ENCODE measurements at places on chromosomes 7 and 10.

DNA sequence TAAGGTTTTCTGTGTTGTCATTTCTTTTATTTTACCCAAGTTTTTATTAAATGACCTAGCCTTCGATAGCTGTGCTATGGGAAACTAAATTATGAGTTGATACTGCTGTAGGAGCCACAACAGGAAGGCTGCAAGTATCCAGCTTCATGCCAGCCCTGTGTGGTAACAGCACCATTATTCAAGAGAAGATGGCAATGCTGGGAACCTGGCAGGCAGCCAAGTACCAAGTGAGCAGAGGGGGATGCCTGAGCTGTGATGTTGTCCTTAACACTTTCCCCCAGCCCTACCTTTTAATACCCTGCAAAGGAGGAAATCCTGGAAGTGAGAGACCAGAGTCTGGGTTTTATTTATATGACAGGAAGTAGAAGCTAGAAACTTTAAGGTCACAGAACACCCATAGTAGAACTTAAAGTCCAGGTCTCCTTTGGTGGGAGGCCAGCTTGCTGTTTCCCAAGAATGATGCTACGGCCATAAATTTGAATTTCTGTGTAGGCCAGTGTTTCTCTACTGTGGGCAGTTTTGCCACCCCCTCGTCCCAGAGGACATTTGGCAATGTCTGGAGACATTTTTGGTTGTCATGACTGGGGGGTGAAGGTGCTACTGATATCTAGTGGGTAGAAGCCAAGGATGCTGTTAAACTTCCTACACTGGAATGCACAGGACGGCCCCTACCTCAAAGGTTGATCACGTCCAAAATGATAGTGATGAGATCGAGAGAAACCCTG is 9.2 kb upstream of the ATXN7L1 start:
- peak; percentile 12 for DNase-seq

DNA sequence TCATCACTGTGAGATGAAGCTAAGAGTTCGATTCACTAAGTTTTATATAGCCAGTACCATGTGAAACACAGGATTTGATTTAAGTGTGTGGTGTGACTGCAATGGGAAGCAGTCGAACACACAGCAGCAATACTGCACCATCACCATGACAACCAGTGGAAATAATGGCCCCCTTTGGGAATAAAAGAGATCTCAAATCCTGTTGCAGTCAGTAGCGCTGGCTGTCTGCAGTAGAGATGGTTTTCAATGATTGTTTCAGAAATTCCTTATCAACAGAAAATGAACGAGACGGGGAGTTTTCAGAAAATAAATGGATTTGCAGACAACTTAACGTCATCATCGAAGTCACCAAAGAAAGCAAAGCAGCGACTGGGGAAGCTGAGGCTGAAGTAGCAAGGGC is 91.0 kb downstream of the PTPRE start:
- DNase-seq = no peak

DNA sequence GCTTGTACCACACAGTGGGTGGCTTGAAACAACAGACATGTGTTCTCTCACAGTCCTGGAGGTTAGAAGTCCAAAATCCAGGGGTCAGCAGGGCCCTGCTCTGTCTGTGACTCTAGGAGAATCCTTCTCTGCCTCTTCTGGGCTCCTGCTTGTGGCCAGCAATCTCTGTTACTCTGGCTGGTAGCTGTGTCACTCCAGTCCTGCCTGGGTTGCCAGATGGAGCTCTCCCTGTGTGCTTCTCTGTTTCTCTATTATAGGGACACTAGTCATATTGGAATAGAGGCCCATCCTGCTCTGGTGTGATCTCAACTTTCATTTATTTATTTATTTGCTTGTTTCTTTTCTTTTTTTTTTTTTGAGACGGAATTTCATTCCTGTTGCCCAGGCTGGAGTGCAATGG is 276.6 kb upstream of the GALNT17 start:
- DNase-seq = no peak

- no peak for DNase-seq
Measured at GRCh38 chr7:132783824-132784223, 207.6 kb upstream of the PLXNA4 start.

DNA sequence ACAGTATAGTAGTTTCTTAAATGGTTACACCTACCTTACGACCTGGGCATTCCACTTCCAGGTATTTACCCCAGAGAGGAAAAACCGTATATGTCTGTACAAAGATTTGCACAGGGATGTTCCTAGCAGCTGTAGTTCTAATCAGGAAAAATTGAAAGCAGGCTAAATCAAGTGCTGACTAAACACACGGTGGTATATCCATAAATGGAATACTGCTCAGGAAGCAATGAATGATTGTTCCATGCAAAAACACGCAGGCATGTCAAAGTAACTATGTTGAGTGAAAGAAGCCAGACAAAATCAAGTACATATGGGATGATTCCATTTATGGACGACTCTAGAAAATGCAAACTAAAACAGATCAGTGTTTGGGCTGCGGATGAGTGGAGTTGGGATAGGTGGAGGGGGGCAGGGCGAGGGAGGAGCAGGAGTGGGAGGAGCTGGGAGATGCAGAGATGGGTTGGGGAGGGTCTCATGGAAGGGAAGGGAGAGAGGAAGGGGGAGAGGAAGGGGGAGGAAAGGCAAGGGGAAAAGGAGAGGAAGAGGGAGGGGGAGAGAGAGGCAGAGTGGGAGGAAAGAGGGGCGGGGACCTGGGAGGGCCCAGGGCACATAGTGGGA is 484 bp upstream of the MSRB2 start:
- DNase-seq = no peak

- no peak for DNase-seq
Measured at GRCh38 chr10:98486421-98486820, 39.7 kb upstream of the HPS1 start.

DNA sequence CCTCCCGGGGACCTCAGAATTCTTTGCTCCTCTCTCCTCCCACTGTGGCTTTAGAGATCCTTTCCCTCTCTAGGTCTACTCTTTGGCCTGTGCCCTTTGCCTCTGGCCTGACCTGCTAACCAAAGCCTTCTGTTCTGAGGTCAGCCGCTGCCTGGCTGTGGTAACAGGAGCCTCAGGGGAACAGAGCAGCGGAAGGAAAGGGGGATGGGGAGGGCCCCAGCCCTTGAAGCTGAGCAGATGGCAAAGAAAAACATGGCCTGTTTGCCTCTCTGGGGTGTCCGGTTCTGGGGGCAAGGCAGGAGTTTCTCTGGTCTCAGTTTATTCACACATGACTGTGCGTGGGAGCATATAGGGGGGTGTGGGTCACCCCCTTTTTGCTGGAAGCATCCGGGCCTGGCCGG is 28.2 kb downstream of the COL26A1 start:
- DNase-seq = peak; percentile 40

DNA sequence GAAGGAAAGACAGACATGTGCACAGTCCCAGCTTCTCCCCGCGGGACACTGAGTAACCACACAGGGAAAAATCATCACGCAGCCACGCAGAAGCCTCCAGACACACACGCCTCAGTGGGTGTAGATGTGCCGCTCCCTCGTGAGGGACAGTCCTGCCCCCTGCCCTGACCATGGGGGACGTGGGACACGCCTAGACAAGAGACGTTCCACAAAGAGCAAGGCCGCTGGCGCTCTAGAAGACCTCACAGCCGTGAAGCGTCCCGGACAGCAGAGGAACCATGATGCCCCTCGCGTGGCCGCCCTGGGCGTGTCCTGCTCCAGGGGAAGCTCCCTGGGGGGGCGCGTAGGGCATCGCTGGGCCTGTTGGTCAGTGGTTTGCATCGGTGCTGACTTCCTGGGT is 210.8 kb downstream of the DNAJB6 start:
- DNase-seq = no peak

DNA sequence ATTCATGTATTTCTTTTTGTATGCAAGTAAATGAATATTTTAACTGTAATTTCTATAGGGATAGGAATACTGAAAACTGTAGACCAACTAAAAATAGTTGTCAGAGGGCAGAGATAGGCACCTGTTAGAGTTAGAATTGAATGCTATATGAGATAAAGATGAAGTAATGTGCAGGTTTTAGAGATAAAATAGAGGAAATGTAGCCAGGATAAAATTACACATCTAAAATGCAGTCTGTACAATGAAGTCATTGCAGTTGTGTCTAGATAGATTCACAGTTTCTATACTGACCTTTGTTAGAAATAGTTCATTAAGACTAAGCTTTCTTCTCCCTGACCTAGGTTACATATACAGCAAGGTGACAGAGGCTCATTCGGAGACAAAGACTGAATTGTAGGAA is 46.2 kb downstream of the SMNDC1 start:
- DNase-seq = no peak

DNA sequence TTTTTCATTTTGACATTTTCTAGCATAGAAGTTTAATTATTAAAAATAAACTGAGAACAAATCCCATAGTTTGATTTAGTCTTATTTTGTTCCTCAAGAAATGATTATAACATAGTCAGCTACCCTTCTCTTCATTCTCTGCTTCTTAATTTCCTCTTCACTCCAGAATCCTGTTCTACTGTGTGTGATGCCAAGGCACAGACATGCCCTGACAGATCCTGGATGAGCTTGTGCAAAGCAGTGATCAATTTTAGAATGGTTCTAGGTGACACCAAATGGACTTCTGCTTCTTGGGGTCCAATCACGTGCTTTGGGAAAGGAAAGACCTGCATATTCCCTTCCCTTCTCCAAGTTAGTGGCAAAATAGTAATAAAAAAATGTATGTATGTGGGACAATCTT is 665.6 kb downstream of the MAGI2 start:
- DNase-seq = no peak

DNA sequence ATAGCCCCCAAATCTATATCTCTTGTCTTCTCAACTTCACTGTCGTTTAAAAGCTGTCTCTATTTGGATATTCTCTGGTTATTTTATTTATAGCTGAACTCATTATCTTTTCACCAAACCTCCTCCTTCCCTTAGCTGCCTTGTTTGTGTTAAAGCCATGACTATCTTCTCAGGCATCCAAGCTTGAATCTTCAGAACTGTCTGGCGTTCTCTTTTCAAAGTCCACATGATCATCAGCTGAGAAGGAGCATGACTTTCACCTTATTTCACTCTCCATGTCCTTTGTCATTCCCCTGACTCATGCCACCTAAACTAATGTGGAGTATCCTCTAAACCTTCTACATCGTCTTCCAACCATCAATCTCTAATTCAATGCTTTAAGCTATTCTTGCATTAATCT is 5.7 kb upstream of the GLCCI1 start:
- no peak for DNase-seq

DNA sequence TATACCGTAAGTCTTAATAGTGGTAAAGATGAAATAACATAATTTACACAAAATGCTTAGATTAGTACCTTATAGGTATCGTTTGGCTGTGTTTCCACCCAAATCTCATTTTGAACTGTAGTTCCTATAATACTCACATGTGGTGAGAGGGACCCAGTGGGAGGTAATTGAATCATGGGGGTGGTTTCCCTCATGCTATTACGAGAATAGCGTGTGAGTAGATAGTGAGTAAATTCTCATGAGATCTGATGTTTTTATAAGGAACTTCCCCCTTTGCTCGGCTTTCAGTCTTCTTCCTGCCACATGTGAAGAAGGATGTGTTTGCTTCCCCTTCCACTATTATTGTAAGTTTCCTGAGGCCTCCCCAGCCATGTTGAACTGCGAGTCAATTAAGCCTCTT is 426.3 kb upstream of the POT1 start:
- no peak for DNase-seq

- no peak for DNase-seq
Measured at GRCh38 chr10:22444219-22444788, 99.0 kb downstream of the SPAG6 start.

- DNase-seq = no peak
Measured at GRCh38 chr10:101217450-101218281, 11.6 kb downstream of the LBX1 start.

DNA sequence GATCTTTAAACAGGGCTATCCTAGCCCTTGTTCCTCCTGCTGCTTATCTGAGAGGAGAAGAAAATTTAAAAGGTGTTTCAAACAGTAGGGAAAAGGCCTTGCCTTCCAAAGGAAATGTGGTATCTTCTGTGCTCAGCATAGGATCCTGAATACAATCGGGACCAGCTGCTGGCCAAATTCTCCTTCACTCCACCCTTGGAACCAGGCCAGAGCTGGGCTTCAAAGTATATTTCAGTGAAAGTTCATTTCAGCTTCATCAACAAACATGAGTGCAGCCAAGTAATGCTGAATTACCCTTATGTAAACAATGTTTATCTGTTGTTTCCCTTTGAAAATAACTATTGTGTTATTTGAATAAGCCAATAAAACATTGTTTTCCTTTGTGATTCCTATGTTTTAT is 146.5 kb upstream of the MEOX2 start:
- no peak for DNase-seq

DNA sequence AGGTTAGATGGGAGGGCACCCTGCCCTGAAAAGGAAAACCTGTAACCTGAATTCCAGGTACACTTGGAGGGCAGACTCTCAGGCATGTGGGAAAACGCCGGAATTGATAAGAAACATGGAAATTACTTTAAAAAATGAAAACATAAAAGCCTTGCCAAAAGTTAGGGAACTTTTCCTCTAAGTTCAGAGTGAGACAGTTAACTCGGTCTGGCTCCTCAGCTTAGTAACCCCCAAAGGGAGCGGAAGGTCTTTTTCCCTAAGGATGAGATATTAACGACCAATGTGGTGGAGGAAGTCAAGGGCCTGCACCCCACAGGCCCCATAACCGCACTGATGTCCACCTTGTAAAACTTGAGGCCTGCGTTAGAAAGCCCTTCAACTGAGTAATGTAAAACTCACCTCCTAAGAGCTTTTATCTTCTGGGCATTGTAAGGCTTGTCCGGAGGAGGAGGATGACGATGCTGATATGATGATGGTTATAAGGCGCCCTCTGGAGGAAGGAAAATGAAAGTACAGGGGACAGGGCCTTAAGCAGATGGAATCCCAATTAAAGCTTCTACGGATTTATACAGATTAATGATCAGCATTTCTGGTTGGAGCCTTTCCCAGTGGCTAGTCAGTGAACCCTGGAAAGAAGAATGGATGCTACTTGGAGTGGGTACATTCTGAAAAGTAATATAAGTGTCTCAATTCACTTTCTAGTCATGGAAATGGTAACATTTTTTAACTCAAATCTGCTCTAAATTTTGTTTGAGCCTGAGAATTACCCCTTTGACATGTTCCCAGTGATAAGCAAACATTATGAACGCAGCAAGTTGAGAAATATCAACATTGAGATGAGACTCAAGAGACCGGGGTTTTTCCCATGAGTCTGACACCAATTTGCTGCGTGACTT is 694 bp downstream of the COL1A2 start:
- no peak for DNase-seq

GRCh38 chr7:108596560-108596959 is 26.9 kb downstream of the DNAJB9 start:
- no peak for DNase-seq

DNA sequence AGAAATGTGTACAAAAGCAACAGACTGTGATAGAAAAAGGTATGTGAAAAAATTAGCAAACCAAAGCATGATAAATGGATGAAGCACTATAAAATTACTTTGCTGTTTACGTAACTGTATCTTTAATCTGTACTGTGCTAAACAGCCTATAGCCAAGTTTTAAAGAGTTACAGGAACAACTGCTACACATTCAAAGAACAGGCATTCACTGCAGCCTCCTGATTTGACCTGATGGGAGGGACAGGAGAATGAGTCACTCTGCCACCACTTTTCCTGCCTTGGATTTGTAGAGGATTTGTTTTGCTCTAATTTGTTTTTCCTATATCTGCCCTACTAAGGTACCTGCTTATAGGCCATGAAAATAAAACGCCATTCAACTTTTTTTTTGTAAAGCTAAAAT is 116.1 kb downstream of the FANK1 start:
- no peak for DNase-seq
